ENCODE measurements at places on chromosomes 1 and 21.
A peak's percentile ranks its signal among the peaks of the same experiment; 100 is the strongest.

DNA sequence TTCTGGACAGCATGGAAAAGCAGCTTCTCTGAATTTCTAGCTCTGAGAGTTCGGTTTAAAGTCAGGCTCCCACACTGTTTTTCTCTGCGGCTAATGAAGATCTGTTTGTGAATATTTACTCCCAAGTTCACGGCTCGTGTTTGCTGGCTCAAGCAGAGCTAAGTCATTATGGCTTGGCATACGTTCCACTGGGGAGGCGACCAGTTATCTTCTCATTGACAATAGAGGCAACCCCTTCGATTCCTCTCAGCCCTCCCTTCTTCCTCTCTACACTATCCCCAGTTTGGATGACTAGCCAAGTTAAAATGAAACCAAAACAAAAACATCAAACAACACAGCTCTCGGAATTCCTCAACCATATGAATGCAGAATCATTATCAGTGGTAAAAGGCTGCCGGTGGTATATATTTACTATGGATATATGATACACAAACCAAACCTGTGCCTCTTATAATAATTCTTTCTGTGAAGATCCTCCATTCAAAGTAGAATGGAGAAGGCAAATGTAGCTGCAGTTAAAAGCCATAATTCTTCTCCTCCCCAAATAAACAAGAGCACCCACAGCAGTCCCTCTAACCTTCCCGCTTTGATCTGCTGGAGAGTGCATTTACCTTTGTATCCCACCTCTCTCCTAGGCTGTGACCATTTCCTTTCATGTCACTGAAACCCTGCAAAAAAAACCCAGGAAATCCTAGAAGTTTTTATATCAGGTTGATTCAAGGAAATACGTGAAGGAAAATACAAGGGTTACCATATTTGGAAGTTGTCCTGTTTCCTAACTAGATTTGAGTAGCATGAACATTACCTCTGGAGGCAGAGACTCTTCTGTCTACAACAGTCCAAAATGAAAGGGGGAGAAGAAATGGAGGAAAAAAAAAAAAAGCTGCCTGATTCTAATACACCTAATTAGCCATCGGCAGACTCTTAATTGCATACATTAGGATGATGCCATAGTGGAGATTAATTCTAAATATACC lies 108.3 kb upstream of the USH2A start:
- DNase-seq, result peak; percentile 58

- DNase-seq, result no peak
Measured at GRCh38 chr1:58361134-58361533, 185.4 kb downstream of the OMA1 start.

GRCh38 chr1:232911027-232911599 lies 39.3 kb upstream of the NTPCR start:
- DNase-seq, result no peak

DNA sequence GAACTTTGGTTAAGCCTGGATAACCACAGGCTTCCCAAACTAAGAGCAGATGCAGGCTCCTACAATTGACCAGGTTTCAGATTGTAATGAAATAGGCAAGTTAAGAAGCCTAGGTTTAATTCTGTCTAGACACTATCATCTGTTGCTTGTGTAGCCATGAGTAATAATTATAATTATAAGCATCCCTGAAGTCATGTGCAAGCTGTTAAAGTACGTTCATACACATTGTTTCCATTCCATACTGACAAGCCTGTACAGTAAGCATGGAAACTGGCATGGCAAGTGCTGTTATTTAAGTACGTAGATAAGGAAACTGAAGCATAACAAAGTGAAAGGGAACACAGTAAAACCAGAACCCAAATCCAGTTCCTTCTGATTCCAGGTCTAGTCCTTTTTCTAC lies 557.2 kb upstream of the BEND5 start:
- DNase-seq, result no peak

- no peak for DNase-seq
Measured at GRCh38 chr1:113442131-113442530, 51.8 kb downstream of the MAGI3 start.

GRCh38 chr21:35358008-35358407 lies 308.9 kb upstream of the RUNX1 start:
- DNase-seq, result no peak

DNA sequence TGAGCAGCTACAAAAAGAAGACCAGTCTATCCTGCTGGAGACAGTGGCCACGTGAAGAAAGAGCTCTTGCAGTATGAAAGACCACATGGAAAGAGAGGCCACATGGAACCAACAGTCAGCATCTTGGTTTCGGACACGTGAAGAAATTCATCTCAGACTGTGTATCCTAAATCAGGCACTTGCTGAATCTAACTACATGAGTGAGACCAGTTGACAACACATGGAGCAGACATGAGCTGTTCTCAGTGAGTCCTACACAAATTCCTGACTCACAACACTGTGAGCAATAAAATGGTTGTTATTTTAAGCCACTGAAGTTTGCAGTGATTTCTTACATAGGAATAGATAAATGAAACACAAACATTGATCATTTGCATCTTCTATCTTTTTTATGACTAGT lies 2.4 kb upstream of the TAF1A start:
- peak; percentile 60 for DNase-seq

GRCh38 chr1:61013189-61013945 lies 69.0 kb upstream of the NFIA start:
- no peak for DNase-seq

DNA sequence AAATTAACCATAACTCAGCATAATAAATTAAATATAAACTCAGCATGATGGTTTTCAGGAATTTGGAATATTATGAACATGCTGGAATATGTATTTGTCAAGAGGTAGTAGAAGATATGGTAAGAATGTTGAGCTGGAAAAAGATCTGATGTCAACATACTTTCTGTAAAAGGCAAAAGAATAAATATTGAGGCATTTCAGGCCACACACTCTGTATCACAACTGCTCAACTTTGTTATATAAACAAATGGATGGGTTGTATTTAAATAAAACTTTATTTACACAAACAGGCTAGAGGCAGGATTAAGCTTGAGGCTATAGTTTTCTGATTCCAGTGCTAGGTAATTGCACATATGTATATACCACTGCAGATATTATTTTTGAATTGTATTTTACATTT lies 1409.4 kb downstream of the MRPL39 start:
- no peak for DNase-seq

DNA sequence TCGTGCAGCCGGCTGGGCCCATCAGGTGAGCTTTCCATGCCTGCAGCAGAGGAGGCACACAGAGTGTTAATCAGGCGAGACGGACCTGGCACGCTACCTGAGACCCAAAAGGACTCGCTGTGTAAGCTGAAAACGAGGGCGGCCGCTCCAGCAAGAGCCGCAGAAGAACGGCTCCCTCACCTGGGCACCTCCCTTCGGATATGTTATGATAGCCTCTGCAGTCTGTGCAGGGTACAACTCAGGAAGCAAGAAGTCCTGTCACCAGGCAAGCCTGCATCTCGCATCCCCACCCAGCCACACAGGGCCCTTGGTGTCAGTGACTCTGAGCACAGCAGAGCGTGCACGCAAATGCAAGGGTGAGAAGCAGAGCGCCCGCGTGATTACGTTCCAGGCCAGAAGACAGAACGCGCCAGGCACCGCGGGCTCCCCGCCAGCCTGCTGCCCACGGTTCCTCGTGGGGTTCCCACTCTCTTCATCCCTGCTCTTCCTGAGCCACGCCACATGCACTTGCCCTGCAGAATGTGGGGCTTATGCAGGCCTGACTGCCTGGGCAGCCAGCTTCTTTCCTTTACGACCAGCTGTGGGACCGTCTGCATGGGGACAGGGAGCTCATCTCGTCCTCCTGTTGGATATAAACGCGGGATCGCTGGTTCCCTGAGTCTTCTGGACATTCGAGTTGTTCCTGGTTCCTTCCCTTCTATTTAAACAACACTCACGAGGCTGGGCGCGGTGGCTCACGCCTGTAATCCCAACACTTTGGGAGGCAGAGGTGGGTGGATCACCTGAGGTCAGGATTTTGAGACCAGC lies 20.2 kb upstream of the LRRC47 start:
- DNase-seq, result no peak

GRCh38 chr1:156232201-156232894 lies 9.6 kb upstream of the BGLAP start:
- DNase-seq, result no peak

GRCh38 chr1:112507921-112508277 lies 866 bp upstream of the WNT2B start:
- DNase-seq, result peak; percentile 23

GRCh38 chr1:30748699-30749401 lies 8.7 kb downstream of the LAPTM5 start:
- no peak for DNase-seq

DNA sequence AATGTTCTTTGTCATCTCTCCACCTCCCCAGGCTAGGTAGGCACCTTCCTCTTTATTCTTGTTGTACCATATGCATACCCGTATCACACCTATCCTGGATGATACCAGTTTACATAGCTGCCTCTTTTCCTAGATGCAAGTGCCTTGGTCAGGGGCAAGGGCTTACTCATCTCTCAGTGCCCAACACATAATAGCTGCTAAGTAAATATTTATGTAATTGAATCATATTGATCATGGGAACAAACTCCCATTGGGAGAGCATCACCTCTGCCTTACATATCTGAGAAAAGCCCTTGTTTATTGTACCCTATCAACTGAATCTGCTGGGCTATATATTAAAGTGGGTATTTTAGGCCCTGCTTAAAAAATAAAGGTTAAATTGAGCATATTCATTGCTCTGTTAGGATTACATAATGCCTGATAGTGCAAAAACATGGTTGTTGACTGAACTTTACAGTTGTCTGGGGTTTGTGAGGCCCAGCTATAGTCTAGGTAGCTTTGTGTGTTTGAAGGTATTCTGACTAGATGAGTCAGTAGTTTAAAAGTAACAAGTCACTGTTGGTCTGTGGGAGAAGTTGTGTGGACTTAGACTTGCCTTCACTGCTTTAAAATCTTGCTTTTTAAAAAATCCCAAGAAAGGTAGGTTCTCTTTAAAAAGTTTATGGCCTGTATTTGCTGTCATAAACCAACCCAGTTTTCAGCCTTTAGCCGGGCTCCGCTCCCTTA lies 82.6 kb downstream of the OLFML2B start:
- peak; percentile 31 for DNase-seq

DNA sequence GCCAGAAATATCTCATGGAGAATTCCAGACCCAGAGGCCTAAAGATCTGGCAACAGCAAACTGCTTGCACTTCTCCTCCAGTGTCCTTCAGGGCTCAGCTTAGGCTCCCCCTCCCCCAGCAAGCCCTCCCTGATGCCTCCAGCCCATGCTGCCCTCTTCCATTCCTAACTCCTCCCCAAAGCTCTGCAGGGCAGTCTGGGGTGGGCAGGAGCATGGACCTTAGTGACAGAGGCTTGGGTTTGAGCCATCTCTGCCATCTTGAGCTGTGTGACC lies 436.8 kb downstream of the PTPRU start:
- DNase-seq, result no peak

Data from ELR (cell line).